ENCODE measurements at places on chromosomes 13 and 19.

DNA sequence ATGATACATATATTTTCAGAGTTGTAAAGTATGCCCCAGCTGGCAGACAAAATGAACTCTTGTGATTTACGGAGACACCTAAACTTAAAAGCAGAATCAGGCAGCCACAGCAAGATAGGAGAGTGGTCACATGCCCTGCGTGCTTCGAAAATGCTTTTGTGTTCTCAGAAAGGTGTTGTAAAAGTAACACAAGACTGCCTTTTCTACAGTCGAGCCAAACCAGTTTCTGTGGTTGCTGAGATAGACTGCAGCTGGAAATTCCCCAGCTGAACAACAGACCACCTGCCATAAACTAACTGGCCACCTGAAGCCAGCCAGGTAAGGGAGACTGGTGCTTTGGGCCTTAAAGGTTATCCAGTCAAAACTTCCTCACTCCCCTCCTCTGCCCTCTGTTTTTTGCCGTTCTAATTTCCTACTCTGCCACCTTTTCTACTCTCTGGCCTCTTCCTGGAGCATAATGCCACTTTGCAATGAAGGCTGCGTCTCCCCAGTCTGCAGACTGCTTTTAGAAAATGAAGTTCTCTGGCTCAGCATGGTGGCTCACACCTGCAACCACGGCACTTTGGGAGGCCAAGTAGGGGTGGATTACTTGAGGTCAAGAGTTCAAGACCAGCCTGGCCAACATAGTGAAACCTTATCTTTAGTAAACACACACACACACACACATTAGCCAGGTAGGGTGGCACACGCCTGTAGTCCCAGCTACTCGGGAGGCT, 381.2 kb upstream of the SLITRK1 start:
- DNase-seq = no peak

DNA sequence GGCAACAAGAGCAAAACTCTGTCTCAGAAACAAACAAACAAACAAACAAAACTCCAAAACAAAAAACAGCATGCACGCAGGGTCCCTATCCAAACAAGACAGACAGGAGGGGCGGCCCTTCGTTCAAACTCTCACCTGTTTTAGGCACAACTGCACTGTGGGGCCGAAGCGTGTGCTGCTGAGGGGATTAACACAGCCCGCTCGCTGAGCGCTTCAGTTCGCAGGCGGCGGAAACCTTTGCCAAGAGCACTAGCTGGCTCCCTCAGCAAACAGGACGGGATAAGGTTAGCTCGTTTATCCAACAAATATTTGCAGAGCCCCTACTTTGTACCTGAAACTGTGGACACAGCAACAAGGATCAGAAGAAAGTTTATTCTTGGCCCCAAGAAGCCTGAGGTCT, 1.6 kb upstream of the ADPRHL1 start:
- DNase-seq = no peak

DNA sequence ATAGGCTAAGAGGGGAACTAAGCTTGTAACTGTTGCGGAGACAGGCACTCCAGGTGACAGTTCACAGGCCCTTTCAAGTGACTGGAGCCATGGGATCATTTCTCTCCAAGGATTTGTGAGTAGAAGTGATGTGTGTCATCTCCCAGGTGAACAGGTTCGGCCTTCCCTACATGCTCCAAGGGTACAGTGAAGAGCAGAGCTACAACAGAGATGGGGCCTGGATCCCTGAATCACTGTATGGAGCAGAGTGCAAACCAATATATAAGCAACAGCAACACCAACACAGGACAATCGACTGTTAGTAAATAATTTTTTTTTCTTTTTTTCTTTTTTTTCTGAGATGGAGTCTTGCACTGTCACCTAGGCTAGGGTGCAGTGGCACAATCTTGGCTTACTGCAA, 15.0 kb downstream of the ZSCAN18 start:
- DNase-seq = no peak

GRCh38 chr13:50512474-50513299, 330.8 kb downstream of the DLEU7 start:
- DNase-seq = no peak

- DNase-seq = peak; percentile 5
These were observed 9.2 kb upstream of the CEACAM18 start for GRCh38 chr19:51469162-51469561.

- DNase-seq = peak; percentile 85
These were observed 1.0 kb downstream of the PRMT1 start for GRCh38 chr19:49677901-49678674.

DNA sequence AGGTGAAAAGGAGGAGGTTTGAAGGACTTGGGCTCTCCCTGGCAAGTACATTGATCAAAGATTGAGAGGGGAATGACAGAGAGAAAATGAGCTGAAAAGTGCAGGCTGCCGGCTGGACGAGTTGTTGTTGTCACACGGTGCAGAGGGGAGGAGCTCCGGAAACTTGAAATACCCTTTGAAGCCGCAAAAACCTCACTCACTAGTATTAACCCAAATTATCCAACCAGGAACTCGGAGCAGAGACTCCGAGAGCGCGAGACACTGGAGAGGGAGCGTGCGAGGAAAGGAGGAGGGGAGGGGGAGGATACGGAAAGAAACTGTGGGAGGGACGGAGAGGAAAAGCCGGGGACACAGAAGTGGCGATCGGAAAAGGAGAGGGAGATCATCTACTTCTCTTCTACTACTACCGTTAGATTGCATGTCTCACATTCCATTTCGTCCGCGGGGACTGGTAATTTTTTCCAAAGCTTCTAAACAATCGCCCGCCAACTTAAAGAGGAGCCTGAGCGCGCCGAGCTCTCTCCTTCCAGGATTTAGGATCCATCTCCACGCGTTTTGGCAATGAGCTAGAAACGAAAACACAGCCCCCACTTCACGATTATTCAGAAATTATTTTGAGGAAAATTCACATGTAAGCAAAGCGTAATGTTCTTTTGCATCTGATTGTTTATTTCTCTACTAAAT, at the start of gene DACH1:
TSS of gene DACH1 (minus strand) at position 74 of the 684 bp plus-strand sequence.
- DNase-seq = peak; percentile 35

- DNase-seq = no peak
These were observed 530 bp downstream of the MAU2 start for GRCh38 chr19:19321141-19321577.

GRCh38 chr13:76764429-76764828, 121.8 kb downstream of the KCTD12 start:
- DNase-seq = no peak

GRCh38 chr19:42369433-42370067, 20.5 kb downstream of the CNFN start:
- no peak for DNase-seq

GRCh38 chr13:85529218-85529594, 270.0 kb downstream of the SLITRK6 start:
- no peak for DNase-seq

- no peak for DNase-seq
These were observed 65.1 kb downstream of the TM9SF2 start for GRCh38 chr13:99566125-99567083.

GRCh38 chr13:50714891-50715290, 128.6 kb downstream of the DLEU7 start:
- no peak for DNase-seq

- no peak for DNase-seq
These were observed 232.5 kb downstream of the SLC7A1 start for GRCh38 chr13:29362849-29363604.

- no peak for DNase-seq
These were observed 11.7 kb downstream of the NECTIN2 start for GRCh38 chr19:44857837-44858236.

GRCh38 chr13:97124915-97125809, 97.0 kb upstream of the MBNL2 start:
- no peak for DNase-seq

- DNase-seq = no peak
These were observed 58.3 kb upstream of the CLDN10 start for GRCh38 chr13:95494082-95494681.

DNA sequence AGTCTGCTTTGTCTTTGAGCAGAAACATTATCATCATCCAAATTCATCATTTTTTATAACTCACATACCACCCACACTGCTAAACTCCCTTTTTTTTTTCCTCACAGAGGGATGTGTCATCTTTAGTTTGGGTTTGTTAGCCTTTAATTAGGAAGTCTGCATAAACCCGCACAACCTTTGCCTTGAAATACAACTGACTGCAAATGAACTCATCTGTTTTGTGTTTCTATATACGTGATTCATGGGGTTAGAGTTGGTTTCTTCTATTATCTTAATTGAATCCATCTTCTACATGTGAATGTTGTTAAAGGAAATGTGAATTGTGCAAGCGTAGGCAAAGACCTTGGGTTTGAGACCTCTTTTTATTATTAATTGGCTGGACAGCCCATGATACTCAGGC, 102.7 kb downstream of the SLAIN1 start:
- no peak for DNase-seq

DNA sequence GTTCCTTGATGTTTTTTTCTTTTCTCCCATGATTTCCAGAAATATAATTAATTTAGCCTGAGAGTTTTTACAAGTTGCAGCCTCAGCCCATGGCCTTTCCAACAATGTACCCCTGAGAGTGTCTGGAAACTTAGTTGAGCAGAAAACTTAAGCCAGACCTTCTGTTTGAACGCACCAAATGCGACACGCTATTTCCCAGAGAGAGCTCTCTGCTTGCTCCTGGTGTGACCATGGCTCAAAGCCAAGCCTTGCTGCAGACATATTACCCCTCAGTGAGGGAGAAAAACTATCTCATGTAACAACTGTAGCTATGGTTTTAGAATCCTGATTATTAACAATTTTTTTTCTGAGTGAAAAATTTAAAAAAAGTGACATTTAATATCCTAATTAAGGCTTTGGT, 1204.5 kb upstream of the SLC10A2 start:
- DNase-seq = no peak

GRCh38 chr19:41296433-41296871, 13.5 kb upstream of the CCDC97 start:
- DNase-seq = no peak

GRCh38 chr19:28359431-28360414, 853.2 kb downstream of the UQCRFS1 start:
- no peak for DNase-seq

- DNase-seq = no peak
These were observed 645.9 kb downstream of the GPC5 start for GRCh38 chr13:92044351-92044750.

DNA sequence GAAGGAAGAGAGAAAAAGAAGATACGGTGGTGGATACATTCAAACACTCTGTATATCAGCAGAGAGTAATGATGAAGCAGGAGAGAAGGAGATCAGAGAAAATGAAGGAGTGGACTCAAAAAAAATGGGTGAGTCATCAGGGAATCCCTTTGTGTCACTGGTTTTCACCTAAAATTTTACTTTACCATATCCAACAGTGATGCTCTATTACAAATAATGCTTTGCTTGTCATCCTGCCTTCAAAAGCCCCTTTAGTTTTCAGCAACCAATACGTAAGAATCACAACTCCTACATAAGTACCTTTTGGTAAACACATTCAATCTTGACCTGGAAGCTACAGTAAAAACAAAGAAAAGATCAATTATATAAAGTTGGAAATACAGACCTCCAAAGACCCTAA, 88.8 kb downstream of the ENOX1 start:
- DNase-seq = no peak

DNA sequence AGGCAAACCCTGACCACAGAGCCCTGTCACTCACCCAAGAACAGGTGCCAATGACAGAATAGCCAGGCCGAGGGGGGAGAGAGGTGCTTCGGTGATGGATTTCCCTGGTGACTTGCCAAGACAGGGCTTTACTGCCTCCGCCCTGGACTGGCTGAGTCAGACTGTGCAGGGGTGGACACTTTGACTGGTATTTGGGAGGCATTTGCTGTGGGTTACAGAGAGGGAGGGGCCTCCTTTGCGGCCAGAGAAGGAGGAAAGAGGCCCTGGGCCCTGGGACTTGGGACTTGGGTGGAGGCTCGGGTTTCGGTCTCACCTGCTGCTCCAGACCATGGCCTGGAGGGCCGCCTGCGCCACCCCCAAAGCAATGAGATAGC, 4.6 kb upstream of the EPS8L1 start:
- DNase-seq = no peak

GRCh38 chr19:49057636-49058234, at the start of gene CGB7:
Gene CGB7, minus strand, starts transcription at chr19:49057749. Its CDS starts 2,374 bp downstream, at chr19:49055375.
- DNase-seq = peak; percentile 45

DNA sequence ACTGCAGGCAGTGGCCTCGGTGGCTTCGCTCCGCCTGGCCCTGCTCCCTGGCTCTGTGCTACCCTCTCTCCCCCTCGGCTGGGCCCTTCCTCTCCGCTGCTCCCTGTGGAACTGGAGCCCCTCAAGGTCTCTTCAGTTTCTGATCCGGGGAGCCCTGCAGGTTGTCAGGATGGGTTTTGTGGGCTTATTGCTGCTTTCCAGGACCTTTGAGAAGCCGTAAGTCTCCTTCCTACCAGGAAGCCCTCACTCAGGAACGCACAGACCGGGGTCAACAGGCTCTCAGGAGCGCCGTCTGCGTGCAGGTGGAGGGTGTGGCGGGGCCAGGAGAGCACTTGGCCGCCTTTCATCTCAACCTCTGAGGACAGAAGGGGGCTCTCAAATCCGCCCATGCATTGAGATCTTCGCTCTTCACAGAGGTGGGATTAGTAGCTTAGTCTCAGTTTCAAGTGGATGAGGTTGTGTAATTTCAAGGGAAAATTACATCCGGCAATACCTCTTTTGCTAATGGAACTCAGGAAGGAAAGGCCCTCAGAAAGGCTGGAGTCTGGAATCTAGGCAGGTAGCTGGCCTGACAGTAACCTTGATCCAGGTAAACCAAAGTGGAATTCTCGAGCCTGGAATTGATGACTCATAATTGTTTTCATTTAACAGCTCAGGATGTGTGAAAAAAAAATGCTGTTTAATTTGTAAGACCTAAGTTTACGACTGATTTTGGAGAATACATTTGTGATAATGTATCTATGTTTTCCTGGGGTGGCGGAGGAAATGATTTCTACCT, 102.0 kb downstream of the ATP11A start:
- no peak for DNase-seq

- DNase-seq = no peak
These were observed 67.0 kb downstream of the FREM2 start for GRCh38 chr13:38753878-38754277.

DNA sequence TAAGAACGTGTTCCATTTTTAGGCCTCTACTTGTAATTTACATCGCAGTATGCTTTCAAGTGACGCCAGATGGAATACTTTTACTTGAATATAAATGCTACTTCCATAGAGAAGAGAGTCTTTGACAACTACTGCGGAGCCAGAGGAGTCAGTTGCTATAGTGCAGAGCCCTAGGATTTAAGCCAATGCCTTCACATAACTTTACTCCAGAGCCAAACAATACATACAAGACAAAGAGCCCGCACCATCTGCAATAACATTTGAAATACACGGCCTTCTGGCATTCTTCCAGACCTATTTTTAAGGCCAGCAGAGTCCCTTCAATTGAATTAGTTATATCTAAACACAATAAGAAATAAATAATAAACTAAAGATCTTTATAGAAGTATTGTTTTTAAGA, 59.4 kb downstream of the XPO4 start:
- no peak for DNase-seq

- no peak for DNase-seq
These were observed 4.8 kb downstream of the MEGF8 start for GRCh38 chr19:42330241-42330711.

GRCh38 chr13:101307181-101307701, 109.1 kb downstream of the NALCN start:
- no peak for DNase-seq

- DNase-seq = no peak
These were observed 49.0 kb upstream of the OXGR1 start for GRCh38 chr13:97043302-97043701.
